Pulmonary artery endothelial cell (primary cell): ENCODE measurements at places on chromosomes 3 and 15. TPM values are rescaled to one million over a fixed set of nuclear protein-coding genes. Genes with fewer than 3 reads are reported as not detected.

Gene LRRN1
- total RNA-seq: not detected in 2 replicates

Gene UTS2B
- 0.33 and 0.92 TPM in 2 replicates for total RNA-seq

Gene TOP2B
- total RNA-seq: 91.0 and 105 TPM in 2 replicates

Gene NME9
- total RNA-seq: not detected in 2 replicates

Gene PATL2
- total RNA-seq: under 0.01 TPM in 1 of 2 replicates, not detected in the other

Gene SERPINI1
- total RNA-seq: 0.33 and 0.78 TPM in 2 replicates

Gene TMPRSS7
- not detected in 2 replicates for total RNA-seq

Gene CD96
- total RNA-seq: not detected in 2 replicates

Gene CACNA1D
- total RNA-seq: not detected in 2 replicates

Gene GOLGA8O
- total RNA-seq: 0.20 and 0.53 TPM in 2 replicates

Gene TNIK
- total RNA-seq: 36.0 and 37.2 TPM in 2 replicates

Gene LRRC3B
- not detected in 2 replicates for total RNA-seq

Gene CCR3
- total RNA-seq: not detected in 2 replicates

Gene SLTM
- total RNA-seq: 48.1 and 68.3 TPM in 2 replicates
